Right ventricle myocardium inferior (tissue), 1 donor: ENCODE measurements at places on chromosomes 1 and 21. TPM values are rescaled to one million over a fixed set of nuclear protein-coding genes. Genes with fewer than 3 reads are reported as not detected.
A peak's percentile ranks its signal among the peaks of the same experiment; 100 is the strongest.

The FAM151A gene
- 1.5 TPM for total RNA-seq

The TSPEAR gene
- 0.65 TPM for total RNA-seq

- DNase-seq = no peak
Observed at GRCh38 chr1:161899091-161899490, 124.6 kb downstream of the OLFML2B start.

The ZFYVE9 gene
- total RNA-seq = 18.0 TPM

DNA sequence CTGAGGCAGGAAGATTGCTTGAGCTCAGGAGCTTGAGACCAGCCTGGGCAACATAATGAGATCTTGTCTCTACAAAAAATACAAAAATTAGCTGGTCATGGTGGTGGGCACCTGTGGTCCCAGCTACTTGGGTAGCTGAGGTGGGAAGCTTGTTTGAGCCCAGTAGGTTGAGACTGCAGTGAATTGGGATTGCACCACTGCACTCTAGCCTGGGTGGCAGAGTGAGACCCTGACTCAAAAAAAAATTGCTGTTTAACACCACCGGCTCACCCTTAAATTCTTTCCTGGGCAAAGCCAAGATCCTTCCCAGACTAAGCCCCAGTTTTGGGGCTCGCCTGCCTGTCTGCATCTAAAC lies 6.6 kb upstream of the NSUN4 start:
- DNase-seq = no peak

The OLIG2 gene
- not detected for total RNA-seq

DNA sequence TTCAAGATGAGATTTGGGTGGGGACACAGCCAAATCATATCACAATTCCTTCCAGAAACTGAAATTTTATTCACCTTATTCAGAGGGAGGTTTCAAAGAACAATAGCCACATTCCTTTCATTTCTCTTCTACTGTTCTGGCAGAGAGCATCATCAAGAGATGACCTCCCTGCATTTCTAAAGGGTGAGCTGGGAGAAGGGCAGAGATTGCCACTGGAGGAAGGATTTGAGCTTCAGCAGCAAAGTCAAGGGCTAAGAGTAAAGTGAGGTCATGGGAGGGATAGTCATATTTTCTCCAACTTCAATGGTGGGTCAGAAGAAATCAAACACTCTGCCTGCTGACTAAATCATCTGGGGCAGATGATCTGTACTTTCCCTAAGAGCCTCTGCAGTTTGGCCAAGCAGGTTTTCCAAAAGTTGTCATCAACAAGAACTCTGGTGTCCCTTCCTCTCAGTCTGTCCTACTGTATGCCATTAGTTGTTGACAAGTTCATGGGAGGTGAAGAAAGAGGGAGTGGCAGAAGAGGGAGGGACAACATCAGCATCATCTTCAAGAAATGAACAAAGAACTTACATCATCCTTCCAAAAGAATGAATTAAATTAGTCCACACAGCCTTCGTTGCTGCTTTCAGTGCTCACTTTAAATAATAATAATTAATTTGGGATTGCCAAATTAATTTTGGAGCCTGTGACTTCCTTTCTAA lies 298.3 kb downstream of the ASTN1 start:
- no peak for DNase-seq

GRCh38 chr1:12491656-12492055 lies 126.4 kb downstream of the DHRS3 start:
- no peak for DNase-seq

The CYYR1 gene
- 27.3 TPM for total RNA-seq

GRCh38 chr1:161261261-161262235 lies 3.0 kb downstream of the PCP4L1 start:
- no peak for DNase-seq

DNA sequence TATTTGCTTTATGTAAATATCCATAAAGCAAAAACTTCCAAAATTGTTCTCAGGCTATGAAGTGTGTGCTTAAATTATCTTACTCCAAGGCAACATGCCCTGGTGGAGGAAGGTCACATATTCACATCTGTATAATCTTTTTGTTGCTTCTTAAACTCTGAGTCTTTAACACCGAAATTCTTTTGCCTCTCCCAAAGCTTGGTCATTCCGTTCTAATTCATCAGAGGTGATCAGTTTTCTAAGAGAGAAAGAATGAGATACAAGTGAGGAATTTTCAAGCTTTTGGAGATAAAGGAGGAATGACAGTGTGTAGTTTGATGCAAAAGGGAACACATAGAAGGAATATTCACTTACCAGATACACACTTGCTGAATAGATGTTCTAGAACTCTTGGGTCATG lies 561.7 kb downstream of the LTN1 start:
- no peak for DNase-seq

DNA sequence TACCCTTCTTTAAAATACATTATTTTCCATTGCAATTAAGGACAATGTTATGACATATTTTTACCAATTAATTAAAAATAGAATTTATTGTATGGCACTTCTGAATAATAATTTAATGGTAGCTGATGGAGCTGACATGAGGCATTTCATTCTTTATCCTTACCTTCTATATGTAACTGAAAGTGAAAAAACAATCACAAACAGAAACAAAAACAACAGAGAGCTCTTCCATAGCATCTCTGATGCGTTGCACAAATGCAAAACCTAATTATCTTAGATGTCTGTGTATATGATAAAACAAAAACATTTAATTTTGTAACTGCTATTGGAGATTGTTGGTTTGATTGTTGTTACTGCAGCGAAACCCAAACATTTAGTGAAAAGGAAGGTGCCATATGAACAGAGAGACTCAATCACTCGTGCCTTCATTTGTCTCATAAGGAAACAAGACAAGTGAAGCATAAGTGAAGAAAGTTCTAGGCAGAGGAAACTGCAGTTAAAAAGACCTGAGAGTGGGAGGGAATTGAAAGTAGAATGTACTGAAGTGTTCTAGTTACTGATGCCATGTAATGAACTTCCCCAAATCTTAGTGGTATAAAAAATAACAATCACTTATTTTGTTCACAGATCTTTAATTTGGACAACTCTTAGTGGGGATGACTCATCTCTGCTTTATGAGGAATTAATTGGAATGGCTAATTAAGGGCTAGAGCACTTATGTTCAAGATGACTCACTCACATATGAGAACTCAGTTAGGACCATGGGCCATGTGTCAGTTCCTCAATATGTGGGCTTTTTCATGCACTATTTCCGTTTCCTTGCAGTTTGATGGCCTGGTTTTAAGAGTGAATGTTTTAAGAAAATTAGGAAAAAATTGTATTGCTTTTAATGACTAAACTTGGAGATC lies 245.0 kb upstream of the OLFM3 start:
- no peak for DNase-seq

DNA sequence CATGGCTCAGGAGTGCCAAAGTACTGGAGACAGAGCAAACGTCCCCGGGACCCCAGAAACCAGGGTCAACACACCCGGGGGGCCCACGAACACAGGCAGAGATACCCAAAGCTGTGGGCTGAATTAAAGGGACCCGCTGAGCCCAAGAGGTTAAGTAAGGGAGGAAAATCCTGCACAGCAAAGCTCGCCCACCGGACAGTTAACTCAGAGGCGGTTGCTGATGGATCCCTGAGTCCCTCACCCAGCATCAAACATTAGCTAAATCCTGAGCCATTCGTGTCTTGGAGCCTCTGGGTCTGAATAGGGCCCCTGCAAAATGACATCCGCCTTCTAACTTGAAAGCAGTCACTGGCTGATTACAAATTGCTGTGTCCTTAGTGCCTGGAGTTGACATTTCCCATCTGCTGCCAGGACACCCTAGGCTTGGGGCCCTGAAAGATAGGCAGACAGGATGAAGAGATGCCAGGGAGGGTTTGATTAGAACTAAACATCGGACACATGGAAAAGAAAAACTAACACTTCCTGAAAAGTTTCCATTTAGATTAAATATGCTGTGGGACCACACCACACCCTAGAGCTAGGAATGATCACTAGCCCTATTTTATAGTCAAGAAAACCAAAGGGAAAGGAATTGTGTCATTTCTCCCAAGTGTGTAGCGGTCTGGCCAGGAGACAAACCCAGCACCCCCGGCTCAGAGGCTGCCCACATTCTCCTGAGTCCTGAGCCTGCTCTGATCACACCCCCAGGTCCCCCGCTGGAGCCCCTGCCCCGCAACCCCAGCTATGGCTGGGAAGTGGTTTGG lies 239.3 kb downstream of the NPHP4 start:
- DNase-seq = no peak

DNA sequence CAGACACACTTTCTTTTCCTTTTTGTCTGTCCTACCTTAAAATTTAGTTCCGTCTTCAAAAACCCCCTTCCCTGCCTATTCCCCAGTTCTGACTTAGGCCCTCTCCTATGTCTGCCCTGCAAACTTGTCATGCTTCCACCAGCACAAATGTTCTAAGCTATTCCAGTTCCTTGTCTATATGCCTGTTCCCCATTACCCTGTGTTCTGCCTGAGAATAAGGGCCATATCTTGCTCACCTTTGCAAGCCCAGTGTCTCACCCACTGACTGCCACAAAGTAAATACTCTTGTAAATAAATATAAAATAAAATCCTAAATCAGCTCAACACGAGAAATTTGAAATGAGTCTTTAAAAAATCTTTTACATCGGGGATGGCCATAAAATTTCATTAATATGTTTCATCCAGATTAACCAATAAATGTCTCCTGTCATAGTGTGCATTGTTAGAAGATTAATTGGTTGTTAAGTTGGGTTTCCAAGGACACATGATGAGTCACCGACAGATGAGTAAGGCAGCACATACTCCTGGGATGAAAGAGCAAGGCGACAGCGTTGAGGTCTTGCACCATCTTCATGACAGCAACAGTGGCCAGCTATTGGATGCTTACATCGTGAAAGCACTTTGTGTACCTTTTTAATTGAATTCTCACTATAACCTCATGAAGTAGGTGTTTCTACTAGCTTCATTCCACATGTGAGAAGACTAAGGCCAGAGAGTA lies 92.6 kb upstream of the NGF start:
- no peak for DNase-seq

- DNase-seq = no peak
Observed at GRCh38 chr1:176987016-176987415, 177.5 kb downstream of the ASTN1 start.

The PLPPR4 gene
- 0.24 TPM for total RNA-seq

The NDUFS5 gene
- total RNA-seq = 776 TPM

The MARCKSL1 gene
- total RNA-seq = 28.5 TPM

- no peak for DNase-seq
Observed at GRCh38 chr1:97082160-97082848, 360.7 kb downstream of the PTBP2 start.

The RGS4 gene
- total RNA-seq = 0.92 TPM

DNA sequence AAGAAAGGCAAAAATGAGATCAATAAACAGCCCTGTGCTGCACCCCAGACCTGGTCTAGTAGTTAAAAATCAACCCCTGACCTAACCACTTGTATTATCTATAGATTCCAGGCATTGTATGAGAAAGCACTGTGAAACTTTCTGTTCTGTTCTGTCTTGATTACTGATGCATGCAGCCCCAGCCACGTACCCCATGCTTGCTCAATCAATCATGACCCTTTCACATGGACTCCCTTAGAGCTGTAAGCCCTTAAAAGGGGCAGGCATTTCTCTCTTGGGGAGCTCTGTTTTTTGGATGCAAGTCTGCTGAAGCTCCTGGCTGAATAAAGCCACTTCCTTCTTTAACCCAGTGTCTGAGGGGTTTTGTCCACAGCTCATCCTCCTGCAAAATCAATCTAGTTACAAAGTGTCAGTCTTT lies 24.2 kb upstream of the CD34 start:
- DNase-seq = no peak

DNA sequence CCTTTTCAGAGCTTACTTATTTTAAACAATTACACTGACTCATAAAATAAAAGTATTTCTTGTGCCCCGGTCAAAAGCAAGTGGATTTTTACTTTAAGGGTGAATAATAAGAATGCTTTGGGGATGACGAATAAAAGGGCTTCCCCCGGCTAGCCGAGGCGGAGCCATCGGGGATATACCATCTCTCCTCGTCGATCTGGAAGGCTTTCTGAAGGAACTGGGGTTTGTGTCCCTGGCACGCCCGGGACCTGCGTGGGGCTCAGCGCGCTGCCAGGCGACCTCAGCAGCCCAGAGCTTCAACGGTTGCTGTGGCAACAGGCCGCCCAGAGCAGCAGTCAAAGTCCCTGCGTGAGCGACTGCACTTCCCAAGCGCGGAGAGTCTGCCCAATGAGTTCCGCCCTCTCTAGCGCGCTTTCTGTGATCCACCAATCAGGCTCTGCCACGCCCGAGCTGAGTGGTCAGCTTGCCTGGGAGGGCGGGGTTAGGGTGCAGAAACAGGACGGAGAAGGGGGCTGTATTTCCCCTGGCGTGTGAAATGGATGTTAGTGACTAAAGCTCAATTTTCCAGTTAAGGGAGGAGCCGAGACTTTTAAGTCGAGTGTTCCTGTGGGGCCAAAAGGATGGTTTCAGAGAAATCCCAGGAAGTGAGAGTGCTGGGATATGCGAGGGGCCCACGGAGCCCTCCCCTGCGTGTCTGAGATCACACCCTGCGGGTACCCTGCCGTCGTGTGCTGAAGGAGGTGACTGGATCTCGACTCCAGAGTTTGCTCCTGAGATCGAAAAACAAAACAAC lies 33.0 kb upstream of the MGST3 start:
- DNase-seq = peak; percentile 98

The INSRR gene
- 0.46 TPM for total RNA-seq

- no peak for DNase-seq
Observed at GRCh38 chr1:78229344-78229743, 183.6 kb downstream of the GIPC2 start.

DNA sequence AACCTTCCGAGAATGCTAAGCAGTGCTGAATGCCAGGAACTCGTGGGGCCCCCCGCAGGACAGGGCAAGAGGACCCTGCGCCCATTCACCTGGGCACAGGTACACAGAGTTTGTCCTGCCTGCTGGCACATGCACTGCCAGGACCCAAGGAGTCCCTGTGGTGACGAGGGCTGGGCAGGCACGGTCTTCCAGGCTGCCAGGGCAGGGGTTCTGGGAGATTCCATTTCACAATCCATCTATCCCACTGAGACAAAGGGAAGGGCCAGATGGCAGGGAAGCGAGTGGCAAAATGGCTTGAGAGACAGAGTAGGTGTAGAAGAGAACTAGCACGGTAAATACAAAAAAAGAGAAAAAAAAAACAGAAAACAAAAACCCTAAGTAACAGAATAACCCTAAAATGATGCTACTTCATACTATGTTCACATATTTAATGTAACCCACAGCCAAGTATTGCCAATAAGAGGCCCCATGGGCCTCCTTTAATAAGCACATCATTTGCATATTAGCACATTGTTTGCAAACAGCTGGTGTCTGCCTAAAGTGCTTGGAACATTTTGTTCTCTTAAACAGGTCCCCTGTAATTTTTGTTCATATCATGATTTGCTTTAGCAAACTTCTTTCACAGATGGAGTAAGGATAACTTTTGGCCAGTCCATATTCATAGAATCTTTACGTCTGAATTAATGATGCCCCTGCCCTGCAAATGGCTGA lies 83.8 kb downstream of the STUM start:
- DNase-seq = peak; percentile 40
